ENCODE measurements at places on chromosomes 4 and X.

DNA sequence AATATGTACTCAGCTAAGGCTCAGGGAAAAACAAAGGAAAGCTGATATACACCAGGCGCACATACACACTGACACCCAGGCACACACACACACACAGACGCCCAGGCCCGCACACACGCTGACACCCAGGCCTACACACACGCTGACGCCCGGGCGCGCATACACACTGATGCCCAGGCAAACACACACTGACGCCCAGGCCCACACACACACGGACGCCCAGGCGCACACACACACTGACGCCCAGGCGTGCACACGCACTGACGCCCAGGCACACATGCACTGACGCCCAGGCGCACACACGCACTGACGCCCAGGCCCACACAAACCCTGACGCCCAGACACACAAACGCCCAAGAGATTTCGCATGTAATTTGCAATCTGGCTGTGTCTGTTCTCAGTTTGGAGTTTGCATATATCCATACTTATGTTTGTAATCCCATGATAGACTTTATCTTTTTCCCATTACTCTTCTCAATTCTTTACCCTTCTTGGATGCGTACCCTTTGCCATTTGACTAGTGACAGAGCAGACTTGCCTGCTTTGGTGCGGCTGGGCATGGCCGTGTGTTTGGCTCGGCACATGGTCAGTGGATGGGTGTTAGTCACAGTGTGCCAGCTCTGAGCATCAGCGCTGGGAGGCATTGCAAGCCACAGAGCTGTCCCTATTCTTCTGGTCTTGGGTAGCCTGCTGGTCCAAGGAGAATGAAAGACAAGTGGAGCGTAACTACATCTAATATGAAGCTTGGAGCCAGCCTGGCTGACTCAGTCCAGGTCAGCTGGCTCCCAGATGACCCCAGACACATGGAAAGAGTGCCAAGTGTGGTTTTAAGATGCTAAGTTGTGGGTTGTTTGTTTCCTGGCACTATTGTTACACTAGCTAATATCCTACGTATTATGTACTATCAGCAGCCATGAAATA, 632.4 kb upstream of the ZFP42 start:
- DNase-seq = no peak

DNA sequence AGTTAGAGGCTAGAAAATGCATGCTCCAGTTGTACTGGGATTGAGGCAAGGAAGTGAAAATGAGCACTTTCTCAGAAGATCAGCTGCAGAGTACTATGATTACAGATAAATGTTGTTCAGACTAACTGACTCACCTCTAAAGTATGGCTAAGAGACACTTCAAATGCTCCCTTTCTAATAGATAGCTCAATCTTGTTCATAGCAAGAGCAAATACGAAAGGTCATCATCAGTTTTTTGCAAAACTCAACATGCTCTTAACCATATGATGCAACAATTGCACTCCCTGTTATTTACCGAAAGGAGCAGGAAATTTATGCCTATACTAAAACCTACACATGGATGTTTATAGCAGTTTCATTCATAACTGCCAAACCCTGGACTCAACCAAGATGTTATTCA, 838.4 kb upstream of the INTU start:
- DNase-seq = peak; percentile 11

- DNase-seq = no peak
Observed at GRCh38 chr4:38060829-38061431, 100.7 kb downstream of the PTTG2 start.

- DNase-seq = no peak
Observed at GRCh38 chrX:39843318-39843717, 254.4 kb downstream of the BCOR start.

DNA sequence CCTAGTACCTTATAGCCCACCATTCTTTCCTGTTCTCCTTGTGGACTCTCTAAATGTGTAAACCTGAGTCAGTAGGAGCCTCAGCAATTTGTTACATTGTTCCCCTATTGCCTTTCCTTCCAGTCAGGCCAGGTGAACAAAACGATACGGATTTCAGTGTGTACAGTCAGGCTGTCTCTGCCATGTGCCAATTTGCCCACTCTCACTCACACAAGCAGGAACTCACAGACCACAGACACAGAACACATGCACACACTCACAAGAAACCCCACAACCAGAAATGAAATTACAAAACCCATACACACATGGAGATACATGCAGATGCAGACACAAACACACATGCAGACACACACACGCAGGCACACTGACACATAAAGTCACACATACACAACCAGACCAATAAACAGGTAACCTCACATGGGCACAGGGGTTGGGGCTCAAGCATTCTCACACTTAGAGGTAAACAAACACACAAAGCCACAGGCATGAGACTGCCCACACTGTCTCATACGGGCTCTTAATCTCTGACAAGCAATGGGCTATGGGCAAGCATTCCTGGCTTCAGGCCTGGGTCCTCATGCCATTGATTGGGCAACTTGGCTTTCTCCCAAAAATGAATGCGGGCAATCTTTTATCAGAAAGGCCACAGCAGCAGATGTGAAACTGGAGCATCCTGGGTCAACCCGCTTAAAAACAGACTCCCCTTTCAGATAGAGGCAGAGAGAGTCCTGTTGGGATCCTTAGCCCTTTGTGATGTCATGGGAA, 68.7 kb downstream of the NBDY start:
- DNase-seq = no peak

DNA sequence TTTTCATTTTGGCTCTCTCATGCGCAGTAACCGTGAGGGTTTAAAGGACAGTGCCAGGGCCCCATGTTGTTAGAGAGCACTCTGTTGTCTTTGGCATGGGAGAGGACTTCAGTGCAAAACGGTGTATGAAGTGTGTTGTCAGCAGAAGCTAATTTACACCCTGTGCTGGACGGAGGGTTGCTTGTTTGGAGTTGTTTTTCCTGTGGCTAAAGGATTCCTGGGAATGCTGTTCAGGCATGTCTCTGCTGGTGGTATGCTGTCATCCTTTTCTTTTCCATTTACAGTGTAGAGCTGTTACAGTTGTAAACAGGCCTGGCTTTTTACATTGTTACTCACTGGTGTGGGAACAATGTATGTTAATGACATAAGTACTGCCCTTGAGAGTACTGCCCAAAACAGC, 206.3 kb downstream of the CBR4 start:
- DNase-seq = no peak

DNA sequence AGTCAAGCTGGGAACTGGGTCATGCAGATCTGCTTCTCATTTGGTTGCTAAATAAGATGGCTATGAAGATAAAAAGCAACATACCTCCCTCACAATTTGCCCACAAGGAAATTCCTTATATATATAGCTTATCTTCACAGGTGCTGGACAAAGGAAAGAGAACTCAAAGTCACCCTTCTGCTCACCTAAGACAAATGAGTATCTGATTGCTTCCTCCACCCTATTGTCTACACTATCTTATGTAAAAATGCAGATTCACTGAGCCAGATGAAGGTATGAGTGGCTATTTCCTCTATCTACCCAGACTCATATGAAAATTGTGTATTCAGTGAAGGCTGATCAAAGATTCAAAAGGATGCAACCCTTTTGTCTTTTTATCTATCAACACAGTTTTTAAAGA, 50.8 kb downstream of the CHM start:
- DNase-seq = no peak

DNA sequence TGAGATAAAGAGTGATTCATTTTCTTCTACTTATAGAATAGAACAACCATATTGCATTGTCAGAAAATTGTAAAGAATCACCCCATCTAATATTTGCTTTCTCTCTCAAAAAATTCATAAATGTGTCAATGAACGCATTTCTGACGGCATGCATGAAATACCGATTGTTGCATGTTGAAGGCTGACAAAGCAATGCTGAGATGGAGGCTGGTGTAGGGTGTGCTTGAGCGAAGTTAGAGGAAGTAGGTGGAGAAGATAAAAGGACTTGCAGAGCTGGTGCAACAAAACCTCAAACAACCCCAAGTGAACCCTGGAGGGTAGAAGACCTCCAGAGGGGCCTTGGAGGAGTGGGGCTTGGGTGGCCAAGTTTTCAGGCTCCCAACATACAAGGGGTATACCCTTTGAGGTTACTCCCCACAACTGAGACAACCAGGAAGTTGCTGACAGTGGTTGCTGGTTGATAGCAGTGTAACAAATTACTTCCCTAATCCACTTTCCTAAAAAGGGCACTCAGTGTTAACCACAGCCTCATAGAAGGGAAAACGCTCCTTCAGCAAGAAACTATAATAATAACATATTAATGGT, 452.7 kb downstream of the NLGN4X start:
- no peak for DNase-seq

GRCh38 chr4:6354119-6354518, 84.5 kb downstream of the WFS1 start:
- DNase-seq = no peak

GRCh38 chr4:138562544-138562991, 320.4 kb upstream of the SLC7A11 start:
- DNase-seq = no peak

- no peak for DNase-seq
Observed at GRCh38 chr4:37224854-37225253, 19.7 kb upstream of the NWD2 start.

DNA sequence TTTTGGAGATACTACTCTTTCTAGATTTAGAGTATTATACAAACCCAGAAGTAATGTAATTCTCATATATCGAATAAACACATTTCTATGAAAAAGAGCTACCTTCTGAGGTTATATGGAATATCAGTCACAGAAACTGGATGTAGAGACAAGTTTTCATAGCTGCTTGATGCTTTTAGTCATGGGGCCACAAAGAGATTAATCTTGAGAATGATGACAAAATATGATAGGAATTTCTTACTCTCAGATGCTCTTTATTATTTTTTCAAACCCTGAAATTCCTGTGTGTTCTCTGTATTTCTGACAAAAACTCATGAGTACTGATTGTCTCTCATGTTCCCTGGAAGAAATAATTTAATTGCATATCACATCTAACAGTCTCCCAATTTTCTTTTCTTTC, 662.5 kb downstream of the RAPGEF2 start:
- no peak for DNase-seq

- no peak for DNase-seq
Observed at GRCh38 chrX:13432414-13433297, 112.8 kb upstream of the ATXN3L start.

DNA sequence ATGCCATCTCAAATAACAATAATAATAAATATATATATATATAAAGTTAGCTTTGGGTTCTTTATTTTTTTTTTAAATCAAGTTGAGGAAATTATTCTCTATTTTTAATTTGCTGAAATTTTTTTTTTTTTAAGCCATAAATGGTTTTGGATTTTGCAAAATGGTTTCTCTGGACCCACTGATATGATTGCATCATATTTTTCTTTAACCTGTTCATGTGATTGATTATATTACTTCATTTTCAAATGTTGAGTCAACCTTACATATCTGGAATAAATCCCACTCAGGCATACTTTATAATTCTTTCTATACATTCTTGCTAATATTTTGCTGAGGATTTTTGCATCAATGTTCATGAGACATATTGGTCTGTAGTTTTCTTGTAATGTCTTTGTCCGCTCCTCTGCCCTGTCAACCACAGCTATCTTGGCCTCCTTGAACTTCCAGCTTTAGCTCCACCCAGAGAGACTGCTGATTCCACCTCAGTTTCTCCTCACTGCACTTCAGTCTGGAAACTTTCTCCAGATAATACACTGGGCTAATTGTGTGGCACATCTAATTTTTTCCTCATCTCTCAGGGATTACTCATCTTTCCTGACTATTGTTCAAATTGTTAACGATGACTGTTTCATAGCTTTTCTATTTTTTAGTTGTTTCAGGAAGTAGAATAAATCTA, 160.9 kb upstream of the GIMD1 start:
- no peak for DNase-seq

- DNase-seq = no peak
Observed at GRCh38 chr4:8342651-8343261, 73.2 kb downstream of the HTRA3 start.

DNA sequence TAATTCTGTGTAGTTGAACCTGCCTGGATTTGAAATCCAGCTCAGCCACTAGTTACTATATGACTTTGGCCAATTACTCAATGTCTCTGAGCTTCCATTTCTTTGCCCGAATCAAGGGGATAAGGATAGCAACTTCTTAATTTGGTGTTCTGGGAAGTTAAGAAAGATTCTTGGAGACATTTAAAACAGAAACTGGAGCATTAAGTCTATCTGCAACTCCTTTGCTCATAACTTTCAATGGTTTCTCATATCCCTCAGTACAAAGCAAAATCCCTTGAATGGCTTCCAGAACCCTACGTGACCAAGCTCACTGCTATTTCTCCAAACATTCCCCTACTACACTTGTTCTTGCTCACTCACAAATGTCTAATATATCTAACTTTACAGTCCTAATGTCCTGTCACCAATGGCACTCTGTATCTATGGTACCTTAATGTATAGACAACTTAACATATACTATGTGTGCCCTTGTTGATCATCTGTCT, 849.1 kb upstream of the SLIT2 start:
- DNase-seq = no peak

GRCh38 chrX:126658447-126658846, 105.8 kb upstream of the DCAF12L1 start:
- no peak for DNase-seq

GRCh38 chrX:110045421-110045820, 42.5 kb downstream of the TMEM164 start:
- no peak for DNase-seq

- no peak for DNase-seq
Observed at GRCh38 chr4:150164055-150164454, 85.8 kb downstream of the DCLK2 start.

DNA sequence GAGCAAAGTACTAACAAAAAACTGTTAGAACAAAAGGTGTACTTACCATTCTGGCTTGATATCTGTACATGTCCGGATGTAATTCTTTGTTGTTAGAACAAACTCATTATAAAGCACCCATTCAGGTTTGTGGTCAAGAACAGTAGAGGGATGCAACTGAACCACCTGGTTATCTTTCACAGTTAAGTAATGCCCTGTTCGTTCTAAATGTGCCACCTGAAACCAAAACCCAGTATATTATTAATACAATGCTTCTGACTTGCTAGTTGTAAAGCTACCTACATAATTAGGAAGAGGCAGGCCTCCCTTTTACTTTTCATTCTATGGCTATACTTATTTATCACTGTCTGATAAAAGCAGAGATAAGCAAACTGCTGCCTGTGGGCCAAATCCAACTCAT, 54.8 kb downstream of the DHX15 start:
- DNase-seq = no peak

GRCh38 chrX:54352677-54353076, 5.2 kb downstream of the WNK3 start:
- DNase-seq = no peak

GRCh38 chr4:98469771-98470170, 188.6 kb downstream of the TSPAN5 start:
- no peak for DNase-seq

GRCh38 chrX:116239944-116240840, 69.6 kb downstream of the AGTR2 start:
- no peak for DNase-seq
